ENCODE measurements at places on chromosomes 7 and 10.
A peak's percentile ranks its signal among the peaks of the same experiment; 100 is the strongest.

DNA sequence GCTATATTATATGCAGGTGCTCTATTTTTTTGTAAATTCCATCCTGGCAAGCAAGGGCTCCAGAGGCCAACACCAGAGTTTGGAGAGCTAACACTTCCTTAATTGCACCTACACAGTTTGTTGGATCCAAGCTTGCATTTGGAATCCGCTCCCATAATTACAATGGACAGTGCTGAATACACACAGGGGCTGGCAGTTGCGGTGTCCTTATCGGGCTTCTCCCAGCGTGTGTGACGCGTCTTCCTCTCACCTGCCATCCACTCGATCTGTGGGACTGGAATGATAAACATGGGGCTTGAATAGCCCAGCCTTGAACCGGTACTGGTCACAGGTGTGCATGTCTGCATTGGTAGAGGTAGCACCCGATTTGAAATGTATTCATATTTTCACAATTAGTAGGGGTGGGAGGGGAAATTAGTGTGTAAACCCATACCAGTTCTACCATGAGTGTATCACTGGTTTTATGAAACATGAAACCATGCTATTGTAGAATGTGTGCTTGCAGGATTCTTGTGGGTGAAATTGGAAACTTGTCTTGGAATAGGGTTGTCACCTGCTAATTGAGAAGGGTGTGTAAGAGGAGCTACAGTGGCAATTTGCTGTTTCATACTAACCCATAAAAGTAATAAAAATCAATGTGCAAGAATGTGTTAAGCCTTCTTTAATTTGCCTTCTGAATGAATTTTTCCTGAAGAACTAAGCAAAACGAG, 316.5 kb downstream of the WDR11 start:
- no peak for DNase-seq

- no peak for DNase-seq
Measured at GRCh38 chr10:119331061-119331460, 123.7 kb downstream of the GRK5 start.

DNA sequence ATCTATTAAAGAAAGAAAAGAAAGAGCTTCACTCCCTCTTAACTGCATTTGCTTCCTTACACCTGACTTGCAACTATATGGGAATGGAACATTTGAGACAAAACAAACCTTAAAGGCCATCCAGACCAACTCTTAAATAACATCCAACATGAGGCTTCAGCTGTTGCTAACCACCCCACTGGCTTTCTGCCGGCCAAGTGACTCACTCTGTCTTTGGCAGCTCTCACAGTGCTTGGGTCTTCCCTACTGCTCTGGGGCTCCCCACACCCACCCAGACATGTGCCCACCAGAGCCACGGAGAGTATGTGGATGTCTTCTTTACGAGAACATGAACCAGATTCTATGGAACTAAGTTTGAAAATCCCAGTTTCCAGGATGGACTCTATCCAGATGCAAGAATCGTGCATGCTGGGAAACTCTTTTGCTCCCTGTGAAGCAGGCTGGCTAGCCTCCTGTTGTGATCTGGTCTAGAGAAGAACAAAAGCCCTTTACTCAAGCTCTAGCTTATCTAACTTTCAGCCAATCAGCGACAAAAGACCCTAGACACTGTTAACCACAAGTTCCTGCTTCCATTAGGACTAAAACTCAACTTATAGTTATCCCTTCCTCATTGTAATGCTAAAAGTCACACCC, 245.7 kb downstream of the TCERG1L start:
- no peak for DNase-seq

GRCh38 chr10:123761038-123761428, 94.9 kb downstream of the GPR26 start:
- DNase-seq = no peak

- DNase-seq = no peak
Measured at GRCh38 chr10:101308051-101308450, 45.9 kb upstream of the BTRC start.

DNA sequence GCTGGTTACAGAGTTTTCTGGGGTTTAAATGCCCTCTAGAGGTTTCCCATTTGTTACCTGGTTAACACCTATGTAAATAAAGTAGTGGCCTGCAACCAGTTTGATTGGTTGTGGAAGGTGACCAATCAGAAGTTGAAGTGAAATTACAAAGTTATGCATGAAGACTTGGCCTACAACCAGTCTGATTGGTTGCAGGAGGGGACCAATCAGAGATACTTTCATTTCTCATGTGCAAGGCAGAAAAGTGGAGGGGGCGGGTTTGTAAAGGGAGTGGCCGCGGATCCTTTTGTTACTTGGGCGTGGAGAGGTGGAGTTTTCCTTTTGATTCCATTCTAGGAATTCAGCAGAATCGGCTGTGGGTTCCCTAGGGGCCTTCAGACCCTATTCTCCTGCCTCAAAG, 80.8 kb downstream of the SEC23IP start:
- DNase-seq = peak; percentile 50

DNA sequence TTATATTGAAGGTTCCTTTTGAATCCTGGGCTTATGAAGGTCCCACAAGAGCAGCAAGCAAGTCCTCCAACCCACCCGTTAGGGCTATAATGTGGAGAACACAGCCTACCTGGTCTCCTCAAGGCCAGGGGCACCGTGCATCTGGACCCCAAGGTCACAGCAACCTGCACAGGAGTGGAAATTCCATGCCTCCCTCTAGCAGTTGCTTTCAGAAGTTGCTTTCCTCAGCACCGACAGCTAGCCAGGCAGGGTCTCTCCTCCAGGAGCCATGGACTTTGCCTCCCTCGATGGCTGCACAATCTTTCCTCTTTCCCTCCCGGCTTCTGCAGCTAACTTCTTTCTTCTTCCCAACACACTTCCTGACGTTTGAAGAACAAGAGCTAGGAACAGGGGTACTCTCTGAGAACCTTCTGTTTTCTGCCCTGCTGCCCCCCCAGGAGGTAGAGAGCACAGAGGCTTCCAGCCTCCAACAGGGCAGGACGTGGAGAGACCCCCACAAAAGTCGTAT, 149.8 kb downstream of the PTPN20 start:
- no peak for DNase-seq

GRCh38 chr10:126309228-126309883, 78.9 kb downstream of the ADAM12 start:
- no peak for DNase-seq

GRCh38 chr7:73960548-73960947, 67.4 kb upstream of the ELN start:
- DNase-seq = no peak

DNA sequence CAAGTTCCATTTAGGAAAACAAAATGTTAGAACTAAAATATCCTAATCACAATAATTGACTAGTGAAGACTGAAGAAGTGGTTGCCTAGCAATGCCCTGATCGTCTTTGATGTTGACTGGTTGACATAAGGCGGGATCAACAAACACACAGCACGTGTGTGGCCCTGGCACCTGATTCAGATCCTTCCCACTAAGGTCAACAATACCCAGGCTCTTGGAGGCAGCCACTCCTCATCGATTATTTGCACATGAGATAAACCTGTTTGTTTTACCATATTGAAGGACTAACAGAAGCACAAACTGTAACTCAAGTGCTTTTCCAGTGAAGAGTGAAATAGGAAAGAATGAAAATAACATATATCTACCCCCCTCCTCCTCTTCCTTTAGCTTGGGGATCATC, 15.6 kb downstream of the FANK1 start:
- no peak for DNase-seq

DNA sequence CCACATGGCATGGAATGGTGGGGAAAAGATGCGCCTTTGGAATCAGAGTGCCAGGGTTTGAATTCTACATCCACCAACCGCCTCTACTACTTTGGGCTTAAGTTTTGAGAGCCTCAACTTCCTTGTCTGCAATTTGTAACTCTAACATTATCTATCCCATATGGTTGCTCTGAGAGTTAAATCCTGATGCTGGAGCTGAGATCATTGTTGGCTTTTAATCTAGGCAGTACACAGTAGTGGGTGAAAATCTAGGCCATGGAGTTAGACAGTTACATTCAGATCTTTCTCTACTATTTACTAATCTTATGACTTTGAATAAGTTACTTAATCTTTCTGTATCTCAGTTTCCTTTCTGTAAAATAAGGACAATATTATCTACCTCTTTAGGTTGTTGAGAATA, 149.7 kb upstream of the AOAH start:
- no peak for DNase-seq

GRCh38 chr7:39608278-39608677, 15.1 kb upstream of the RALA start:
- no peak for DNase-seq

GRCh38 chr10:133162910-133163856, 3.2 kb downstream of the KNDC1 start:
- DNase-seq = no peak

GRCh38 chr10:111916011-111916410, 267.6 kb downstream of the GPAM start:
- DNase-seq = no peak

DNA sequence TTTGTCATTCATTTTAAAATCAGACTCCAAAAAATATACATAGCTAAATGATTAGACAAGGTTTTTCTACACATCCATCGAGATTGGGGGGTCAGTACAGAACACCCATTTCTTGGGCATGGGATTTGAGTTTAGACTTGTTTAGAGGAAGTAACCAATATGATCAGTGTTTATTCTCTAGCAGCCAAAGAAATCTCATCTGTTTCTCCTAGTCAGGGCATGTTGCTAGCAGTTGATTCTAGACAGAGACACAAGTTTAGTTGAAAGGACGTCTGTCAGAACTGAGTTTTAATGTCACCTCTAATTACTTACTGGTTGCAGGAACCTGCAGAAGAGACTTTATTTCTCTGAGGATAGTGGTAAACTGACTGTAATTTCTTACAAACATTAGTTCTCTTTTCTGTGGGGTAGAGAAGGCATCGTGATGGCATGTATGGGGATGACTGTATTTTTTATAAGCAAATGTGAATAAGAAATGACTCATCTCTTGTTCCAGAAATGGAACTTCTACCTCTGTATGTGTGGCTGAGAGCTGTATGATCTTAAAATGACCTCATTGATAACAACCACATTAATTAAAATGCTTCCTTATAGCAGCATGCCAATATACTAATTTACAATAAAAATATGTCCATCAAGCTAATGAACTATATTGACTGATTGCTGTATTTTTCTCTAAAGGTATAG, 30.6 kb upstream of the RHOBTB1 start:
- DNase-seq = no peak

- DNase-seq = no peak
Measured at GRCh38 chr10:89395141-89395540, 2.7 kb downstream of the IFIT1 start.

GRCh38 chr7:39754326-39755120, 131.2 kb downstream of the RALA start:
- DNase-seq = peak; percentile 12

DNA sequence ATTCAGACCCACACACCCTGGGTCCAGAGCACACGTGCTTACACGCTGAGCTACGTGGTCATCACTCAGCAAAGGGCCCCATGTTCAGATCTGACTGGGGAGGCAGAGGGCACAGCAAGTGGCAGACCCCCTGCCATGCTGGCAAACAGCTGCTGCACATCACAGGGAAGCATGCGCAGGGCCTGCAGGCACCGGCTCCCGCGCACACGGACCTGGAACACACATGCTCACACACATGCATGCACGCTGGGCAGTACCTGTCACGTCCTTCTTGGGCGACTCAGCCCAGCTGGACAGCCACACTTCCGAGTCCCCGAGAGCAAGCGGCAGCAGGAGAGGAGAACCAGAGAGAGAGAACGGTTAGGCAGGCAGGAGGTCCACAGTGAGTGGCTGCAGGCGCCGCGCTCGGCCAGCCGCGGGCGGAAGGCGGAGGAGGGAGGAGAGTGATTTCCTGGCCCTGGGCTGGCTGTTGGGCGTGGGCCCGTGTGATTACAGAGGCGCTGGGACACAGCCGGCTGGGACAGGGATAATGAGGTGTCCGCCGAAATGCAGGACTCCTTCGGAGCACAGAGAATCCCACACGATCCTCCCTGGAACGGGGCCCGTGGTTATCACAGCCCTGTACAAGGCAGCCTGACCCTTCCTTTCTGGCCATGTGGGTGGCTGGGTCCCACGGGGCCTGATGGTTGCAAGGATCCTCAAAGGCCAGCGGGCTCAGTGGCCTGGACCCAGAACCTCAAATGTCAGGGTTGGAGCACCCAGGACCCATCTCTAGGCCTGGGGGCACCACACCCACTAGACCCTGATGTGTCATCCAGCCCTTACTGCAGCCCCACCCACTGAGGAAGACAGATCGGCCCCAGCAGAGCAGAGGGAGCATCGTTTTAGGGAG, 175.1 kb downstream of the NEURL1 start:
- peak; percentile 45 for DNase-seq
